ENCODE measurements at places on chromosomes 4 and X.

GRCh38 chr4:83113429-83113786 is 1.1 kb downstream of the PLAC8 start:
- no peak for DNase-seq

DNA sequence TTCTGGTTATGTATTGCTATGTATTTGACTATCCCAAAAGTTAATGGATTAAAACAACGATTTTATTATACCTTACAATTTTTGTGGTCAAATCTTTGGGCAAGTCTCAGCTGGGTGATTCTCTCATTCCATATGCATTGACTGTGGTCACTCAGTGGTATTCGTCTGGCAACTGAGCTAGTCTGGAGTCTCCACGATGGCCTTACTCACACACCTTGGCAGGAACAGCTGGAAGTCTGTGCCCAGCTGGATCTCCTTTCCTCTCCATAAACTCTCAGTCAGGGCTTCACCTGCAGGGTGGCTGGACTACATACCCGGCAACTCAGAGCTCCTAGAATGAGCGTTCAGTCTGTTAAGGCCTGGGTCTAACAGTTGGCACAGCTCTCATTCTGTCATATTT is 141.1 kb upstream of the WDFY3 start:
- DNase-seq = no peak

DNA sequence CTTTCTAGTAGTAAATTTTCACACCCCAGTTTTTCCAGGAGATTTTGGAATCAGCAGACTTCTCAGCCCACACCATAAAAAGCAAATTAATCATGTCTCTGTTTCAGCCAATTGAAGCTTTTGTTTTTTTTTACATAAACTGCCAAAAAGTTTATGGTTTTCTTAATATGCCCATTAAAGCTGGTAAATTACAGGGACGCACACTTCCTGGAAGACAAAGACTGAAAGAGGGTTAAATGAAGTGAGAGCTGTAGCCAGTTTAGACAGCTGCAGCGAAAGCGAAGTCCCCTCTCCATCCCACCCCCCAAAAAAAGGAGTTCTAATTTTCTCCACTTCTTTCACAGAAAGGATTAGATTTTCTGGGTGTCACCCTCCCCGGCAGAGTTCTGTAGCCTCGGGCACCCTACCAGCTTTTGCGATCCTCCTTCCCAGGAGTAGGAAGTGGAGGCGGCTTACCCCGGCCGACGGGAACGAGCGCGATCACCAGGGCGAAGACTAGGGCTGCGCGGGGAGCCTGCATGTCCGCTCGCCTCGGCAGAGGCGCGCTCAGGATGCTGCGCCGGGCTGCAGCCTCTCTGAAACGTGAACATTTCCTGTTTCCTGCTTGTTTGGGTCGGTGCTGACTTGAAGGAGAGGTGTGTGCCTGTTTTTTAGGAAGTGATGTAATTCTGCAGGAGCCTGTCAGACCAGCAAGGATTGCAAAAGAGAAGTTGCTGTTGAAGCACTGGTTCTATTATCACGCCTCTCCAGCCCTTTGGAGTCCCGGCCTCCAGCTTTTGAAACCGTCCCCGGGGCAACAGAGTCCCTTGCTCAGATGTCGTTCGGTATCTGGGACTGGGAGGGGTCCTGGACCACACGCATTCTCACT is at the start of gene TMEM154:
TMEM154 (minus strand) TSS at position 584 of the 868 bp plus-strand sequence; CDS start at position 520, 64 bp downstream.
- peak; percentile 76 for DNase-seq

- no peak for DNase-seq
Measured at GRCh38 chr4:7980036-7980435, 40.4 kb upstream of the AFAP1 start.

DNA sequence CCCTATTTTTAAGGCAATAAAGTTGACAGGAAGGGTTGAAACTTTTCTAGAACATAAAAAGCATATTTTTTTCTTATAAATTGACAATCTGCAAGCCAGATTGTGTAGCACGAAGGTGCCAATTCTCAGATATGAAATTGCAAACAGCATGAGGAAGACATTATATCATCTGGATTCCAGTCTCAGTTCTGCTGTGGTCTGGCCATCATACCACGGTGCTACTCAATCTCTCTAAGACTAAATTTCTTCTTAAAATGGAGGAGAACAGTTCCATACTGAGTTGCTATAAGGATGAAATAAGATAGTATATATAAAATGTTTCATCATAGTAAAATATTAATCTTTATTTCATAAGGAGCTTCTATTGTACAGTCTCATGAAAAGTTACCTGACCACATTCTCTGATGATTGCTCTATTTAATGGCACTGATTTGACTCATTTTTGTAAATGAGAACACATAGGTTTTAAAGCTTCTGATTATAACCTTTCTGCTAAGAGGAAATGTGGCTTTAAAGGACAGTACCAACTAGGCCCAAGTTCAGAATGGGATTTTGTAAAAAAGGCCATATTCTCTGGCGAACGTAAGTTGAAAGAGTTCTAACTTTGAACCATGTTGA is 127.9 kb downstream of the SHROOM3 start:
- no peak for DNase-seq

DNA sequence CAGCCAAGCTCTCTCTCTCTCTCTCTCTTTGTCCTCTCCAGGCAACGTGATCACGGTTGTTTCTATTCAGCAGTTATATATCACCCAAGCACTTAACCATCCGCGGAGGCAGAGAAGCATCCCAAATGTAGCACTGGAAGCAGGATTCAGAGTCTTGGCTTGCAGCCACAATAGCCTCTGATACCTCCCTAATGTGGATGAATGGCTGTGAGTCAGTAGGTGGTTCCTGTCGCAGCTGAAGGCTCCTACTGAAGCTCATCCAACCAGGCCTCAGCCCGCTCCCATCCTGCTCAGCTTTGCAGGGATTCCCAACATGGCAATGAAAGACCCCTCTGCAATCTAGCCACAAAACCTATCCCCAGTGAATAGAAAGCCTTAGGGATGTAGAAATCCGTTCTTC is 5.1 kb downstream of the HS6ST2 start:
- DNase-seq = no peak

GRCh38 chr4:15547392-15547791 is 77.7 kb downstream of the CC2D2A start:
- DNase-seq = no peak

GRCh38 chr4:88809576-88810219 is 112.1 kb upstream of the NAP1L5 start:
- no peak for DNase-seq

- no peak for DNase-seq
Measured at GRCh38 chrX:75648803-75649588, 126.2 kb upstream of the ZDHHC15 start.
